ENCODE measurements at places on chromosomes 3 and 15.

DNA sequence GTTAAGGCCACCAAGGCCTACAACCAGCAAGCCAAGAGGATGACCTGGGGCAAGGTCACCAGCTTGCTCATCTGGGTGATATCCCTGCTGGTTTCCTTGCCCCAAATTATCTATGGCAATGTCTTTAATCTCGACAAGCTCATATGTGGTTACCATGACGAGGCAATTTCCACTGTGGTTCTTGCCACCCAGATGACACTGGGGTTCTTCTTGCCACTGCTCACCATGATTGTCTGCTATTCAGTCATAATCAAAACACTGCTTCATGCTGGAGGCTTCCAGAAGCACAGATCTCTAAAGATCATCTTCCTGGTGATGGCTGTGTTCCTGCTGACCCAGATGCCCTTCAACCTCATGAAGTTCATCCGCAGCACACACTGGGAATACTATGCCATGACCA lies 3.6 kb downstream of the CXCR6 start:
- no peak for DNase-seq

GRCh38 chr3:184234671-184235380 lies 5.4 kb downstream of the VWA5B2 start:
- DNase-seq, result no peak

GRCh38 chr3:10628891-10629670 lies 123.7 kb upstream of the ATP2B2 start:
- no peak for DNase-seq

DNA sequence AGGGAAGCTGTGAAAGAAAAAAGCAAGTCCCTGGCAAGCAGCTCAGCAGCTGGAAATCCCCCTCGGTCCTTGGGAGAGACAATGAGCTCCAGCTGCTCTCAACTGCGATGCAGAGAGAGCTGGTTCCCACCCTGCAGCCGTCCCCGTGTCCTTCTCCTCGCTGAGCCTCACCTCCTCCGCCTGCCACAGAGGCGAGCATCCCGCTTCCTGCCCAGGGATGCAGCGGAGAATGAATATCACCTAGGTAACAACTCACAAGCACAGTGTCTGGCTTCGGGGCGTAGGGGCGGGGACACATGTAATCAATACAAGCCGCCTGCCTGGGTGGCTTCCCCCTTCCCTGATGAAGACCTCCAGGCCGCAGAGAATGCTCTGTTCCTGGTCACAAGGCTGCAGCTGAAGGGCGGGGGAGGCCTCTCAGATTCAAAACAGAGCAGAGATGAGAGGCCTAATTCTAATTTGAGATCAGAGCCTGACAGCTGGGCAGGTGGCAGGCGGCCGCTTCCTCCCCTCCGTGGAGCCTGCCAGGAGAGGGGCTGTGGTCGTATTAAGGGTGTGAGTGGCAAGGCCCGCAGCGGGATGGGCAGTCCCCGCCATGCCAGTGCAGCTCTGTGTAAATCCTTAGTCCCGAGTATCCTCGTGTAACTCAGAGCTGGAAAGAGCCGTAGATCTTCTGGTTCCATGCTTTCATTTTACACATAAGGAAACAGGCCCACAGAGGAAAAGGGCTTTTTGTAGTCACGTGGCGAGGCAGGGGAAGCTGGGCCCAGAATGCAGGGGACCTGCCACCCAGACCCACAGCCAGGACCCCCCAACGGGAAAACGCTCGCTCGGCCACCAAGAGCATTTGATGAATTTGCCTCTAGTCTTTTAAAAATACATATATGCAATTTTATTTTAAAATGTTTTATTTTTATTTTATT lies 24.3 kb downstream of the ZDHHC19 start:
- DNase-seq, result no peak

GRCh38 chr15:43436395-43436794 lies 56.6 kb downstream of the TP53BP1 start:
- DNase-seq, result no peak

GRCh38 chr3:42547401-42547945 lies 34.3 kb downstream of the SEC22C start:
- DNase-seq, result peak; percentile 68

- no peak for DNase-seq
Observed at GRCh38 chr3:119222391-119222790, 18.3 kb downstream of the B4GALT4 start.

DNA sequence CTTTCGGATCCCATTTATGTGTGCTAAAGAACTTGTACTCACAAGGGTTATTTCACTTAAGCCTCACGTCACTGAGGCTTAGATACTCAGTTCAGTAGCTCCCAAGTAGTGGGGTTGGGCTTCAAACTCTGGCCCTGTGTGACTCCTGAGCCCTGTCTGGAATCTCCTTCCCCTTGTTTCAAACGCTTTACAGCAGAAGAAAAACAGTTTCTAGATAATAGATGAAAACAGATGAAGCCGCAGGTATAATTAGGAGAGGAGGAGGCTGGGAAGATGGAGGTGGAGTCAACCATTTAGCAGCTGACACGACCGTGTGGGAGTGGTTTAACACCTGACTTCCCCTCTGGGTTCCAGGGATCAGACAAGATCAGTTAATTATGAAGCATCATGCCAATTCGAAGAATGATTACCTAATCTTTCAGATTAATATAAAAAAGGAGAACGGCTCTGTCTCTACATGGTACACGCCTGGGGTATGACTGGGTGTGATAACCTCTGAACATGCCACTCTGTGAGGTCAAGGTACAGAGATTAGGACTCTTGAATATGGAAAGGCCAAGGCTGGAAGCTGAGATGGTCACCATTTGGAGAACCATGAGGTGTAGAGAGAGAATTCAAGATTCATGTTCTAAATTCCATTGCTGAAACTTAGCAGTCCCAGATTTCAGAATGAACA lies 31.1 kb downstream of the TPM1 start:
- no peak for DNase-seq

- DNase-seq, result no peak
Observed at GRCh38 chr15:80950291-80951078, 39.1 kb downstream of the MESD start.

GRCh38 chr3:148178503-148178902 lies 519.2 kb upstream of the AGTR1 start:
- peak; percentile 32 for DNase-seq

DNA sequence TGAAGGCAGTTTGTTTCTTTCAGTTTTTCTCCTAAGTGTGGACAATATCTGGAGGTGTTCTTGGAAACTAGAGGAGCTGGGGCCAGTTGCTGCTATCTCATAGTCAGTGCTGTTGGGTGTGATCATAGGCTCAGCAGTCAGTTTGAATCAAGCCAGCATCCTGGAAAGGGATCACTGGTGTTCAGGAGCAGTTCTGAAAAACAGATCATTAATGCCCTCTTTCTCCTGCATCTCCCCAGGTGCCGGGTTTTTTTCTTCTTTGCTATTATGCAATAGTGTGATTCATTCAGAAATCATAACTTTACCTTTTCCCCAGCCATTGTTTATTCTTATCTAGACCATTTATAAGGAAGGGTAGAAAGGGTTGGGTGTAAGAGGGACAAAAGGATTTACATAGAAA lies 24.0 kb downstream of the LNP1 start:
- no peak for DNase-seq

DNA sequence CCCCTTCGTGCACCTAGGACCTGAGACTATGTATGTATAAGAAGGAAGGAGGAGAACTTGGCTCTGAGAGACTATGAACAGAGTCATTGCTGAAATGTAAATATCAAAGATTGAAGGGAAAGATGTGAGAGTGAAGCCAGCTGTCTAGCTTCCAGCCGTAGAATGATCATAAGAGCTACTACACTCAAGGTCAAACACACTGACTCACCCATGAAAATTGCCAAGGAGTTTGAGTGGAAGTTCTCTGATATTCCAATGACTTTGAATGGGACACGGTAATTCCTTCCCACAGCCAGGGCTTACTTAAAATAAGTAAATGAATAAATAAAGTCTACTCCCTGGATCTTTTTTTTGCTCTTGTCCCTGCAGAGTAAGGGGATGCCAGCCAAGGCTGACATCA lies 398.9 kb upstream of the TPRG1 start:
- DNase-seq, result peak; percentile 76

GRCh38 chr15:88920186-88920891 lies 7.2 kb upstream of the MFGE8 start:
- DNase-seq, result no peak

DNA sequence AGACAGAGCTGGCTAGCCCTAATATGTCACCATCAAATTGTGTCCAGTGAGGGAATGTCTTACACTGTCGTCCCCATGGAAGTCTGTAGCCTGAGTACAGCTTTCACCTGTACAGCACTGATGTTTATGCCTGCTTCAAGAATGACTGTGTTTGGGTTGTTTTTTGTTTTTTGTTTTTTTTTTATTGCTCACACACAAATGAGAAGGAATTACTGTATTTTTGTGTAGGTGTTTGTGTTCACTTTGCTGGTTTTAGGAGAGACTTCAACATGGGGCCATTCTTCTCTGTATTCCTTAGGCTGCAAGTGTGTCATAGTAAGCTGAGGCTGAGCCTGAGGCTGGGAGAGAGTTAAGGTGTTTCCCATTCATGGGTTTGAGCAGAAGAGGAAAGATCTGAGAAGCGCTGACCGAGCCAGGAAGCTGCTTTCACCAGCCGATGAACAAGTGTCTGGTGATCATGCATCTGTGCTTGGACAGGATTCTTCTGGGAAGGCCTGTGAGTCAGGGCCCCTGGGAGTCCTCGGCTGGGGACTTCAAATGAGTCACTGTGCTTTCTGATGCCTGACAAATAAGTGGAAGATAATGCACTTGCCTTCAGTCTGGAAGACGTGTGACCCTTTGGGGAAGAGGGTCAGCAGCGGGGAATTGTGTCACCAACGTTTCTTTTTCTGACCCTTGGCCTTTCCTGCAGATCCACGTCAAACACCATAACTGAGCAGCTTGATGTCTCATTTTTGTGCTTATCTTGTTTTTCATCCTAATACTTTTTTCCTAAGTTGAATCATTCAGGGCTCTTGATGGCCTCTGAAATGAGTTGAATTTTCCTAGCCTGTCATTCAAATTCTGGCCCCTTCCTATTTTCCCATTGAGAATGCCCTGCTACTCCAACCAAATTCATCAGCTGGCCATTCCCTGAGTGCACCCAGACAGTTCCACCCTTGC lies 36.7 kb upstream of the ZBTB38 start:
- DNase-seq, result peak; percentile 23
